ENCODE measurements at places on chromosomes 4 and X.

DNA sequence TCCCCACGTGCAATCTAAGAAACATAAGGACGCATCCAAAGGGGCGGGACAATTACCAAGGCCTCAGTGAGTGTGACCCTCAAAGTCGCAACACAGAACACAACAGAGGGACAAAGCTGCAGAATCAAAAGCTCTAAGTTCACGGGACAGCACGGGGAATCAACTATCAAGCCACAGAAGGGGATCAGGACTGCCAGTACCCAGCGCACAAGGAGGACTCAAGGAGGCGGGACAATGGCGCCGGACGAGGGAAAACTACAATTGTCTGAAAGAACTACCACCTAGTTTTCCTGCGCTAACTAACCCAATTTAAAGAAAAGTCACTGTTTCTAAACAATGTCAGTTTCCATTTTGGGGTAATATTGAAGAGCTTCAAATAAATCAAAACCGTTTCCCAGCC is 1.3 kb downstream of the FAM53A start:
- no peak for DNase-seq

DNA sequence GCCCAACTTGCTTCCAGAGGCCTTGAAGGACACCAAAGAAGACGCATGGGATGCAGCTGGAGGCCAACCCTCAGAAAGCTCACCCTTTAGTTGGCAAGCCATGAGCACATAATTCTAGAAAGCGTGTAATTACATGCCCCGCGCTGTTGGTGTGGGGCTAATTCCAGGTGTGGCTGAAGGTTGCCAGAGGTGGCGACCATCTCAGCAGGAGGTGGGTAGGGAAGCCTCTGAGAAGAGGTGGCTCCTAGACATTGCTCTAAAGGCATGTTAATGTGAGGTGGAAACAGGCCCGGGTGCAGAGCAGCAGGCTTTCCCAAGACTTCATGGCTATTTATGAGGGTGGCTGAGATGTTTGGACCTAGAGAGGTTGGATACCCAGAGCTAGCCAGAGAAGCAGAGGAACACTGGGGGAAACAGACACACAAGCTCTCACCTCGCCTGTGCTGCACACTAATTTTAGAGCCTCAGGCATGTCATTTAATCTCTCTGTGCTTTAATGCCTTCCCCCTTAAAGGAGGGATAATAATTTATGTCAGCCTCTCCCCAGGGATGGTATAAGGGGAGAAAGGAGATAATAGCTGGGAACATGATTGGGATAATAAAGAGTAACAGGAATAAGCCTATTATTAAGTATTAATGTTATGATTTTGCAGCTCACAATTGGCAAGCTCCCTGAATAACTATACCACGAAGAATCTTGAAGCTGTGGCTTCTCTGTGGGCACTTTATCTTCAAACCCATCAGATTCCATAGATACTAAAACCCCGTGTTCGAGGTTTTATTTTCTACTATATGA is 60.0 kb upstream of the HELT start:
- peak; percentile 40 for DNase-seq

GRCh38 chr4:87962398-87963146 is 12.9 kb upstream of the SPP1 start:
- no peak for DNase-seq

DNA sequence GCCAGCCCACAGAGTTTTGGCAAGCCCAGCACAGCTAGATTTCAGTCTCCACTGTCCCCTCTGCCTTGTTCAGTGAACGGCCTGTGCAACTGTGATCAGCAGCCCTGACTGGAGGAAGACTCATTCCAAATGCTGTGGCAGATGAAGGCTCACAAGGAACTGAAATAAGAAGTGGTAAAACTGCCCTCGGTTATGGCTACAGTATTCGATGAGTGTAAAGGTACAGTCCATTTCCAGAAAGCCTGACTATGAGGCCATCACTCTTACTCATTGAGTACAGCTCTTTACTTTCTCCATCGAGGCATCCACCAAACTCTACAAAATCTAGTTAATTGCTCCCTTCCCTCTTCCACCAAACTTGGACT is 69.1 kb downstream of the RHOH start:
- DNase-seq, result no peak

DNA sequence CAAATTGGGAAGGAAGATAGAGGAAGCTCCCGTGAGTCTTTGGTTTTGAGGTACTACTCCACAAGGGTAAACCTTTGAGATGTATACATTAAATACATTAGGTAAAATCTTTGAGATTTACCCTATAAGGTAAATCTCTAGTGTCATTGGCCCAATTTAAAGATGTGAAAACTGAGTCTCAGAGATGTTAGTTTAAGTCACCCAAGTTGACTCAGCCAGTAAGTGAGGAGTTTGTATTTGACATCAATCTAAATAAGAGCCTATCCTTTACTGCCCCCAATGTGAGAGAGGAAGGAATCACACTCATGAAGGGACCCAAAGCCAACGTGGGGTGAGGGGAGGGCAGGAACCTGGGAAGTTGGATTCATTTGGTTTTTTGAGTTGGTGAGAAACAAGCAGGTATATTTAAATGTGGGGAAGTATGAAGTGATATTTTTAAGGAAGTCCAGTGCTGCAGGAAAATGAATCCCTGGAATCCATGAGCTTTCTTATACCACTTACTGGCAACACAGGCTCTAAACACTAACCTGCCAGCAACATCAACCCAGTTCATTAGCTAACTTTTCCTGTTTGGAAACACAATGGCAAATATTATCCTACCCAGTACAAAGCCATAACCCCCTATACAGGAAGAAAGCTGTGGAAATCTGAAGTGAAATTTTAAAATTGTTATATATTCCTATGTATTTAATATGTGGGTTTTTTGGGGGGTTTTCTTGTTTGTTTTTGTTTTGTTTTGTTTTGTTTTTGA is 55.3 kb downstream of the PALLD start:
- DNase-seq, result no peak

DNA sequence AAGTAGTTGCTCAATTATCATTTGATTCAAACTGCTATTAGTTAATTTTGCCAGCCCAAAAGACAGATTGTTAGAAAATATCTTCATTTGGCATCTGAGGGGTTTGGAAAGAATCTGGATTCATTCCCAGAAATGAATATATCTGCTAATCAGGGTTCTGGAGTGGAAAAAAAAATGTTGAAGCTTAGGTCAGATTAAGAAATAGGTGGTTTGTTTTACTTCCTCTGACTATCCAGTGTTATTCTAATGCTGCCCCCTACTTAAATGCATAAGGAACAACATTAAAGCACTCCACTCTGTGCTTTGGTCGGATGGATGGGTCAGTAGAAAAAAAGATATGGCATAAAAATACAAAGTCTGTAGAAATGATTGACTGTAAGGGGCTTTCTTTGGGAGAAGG is 89.0 kb downstream of the LUZP4 start:
- no peak for DNase-seq

GRCh38 chr4:88818631-88819470 is 121.2 kb upstream of the NAP1L5 start:
- DNase-seq, result no peak

GRCh38 chrX:95539041-95539440 is 1145.6 kb upstream of the DIAPH2 start:
- DNase-seq, result no peak

DNA sequence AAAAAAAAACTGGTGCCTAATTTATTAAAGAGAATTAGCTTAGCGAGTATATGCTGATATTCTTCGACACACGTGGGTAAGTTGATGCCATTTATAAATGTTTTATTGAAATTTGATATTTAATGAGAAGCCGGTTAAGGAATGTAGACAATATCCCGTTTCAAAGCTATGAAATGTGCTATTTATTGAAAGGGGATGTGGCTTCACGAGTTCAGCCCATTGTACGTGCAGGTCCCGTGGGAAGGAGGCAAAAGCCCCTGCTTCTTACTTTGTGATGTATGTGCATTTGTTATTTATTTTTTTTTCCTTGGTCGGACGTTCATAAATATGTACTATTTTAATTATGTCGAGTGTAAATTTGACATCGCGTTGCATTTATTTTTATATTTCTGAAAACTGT is 20.2 kb downstream of the SHOX start:
- DNase-seq, result no peak

All from activated CD8-positive, alpha-beta memory T cell treated with anti-CD3 and anti-CD28 coated beads for 24 hours (primary cell).